ENCODE measurements at places on chromosomes 13 and 19.
A peak's percentile ranks its signal among the peaks of the same experiment; 100 is the strongest.

GRCh38 chr13:111540486-111540885 is 220.0 kb downstream of the TEX29 start:
- no peak for DNase-seq

GRCh38 chr19:17491287-17491686 is 20.2 kb upstream of the PGLS start:
- DNase-seq: no peak

GRCh38 chr13:58566176-58566575 is 934.6 kb downstream of the PCDH17 start:
- DNase-seq: no peak

GRCh38 chr19:49869009-49869483 is 1.7 kb upstream of the PNKP start:
- no peak for DNase-seq

DNA sequence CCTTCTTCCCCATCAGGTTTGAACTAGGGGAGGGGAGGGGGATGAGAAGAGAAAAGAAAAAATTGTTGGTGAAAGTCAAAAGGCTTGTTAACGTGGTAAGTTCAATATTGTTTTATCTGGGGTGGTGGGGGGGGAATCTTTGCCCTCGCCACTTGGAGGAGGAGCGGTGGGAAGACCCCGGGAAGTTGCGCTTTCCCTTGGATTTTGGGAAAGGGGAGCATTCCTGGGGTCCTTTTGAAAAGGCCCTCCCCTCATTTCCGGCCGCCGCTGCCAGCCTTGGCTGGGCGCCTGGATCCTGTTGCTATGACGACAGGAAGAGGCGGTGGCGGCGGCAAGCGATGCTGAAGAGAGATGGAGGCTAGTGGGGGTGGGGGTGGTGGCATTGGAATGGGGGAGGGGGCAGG is 4.6 kb upstream of the CACNG8 start:
- DNase-seq: no peak

DNA sequence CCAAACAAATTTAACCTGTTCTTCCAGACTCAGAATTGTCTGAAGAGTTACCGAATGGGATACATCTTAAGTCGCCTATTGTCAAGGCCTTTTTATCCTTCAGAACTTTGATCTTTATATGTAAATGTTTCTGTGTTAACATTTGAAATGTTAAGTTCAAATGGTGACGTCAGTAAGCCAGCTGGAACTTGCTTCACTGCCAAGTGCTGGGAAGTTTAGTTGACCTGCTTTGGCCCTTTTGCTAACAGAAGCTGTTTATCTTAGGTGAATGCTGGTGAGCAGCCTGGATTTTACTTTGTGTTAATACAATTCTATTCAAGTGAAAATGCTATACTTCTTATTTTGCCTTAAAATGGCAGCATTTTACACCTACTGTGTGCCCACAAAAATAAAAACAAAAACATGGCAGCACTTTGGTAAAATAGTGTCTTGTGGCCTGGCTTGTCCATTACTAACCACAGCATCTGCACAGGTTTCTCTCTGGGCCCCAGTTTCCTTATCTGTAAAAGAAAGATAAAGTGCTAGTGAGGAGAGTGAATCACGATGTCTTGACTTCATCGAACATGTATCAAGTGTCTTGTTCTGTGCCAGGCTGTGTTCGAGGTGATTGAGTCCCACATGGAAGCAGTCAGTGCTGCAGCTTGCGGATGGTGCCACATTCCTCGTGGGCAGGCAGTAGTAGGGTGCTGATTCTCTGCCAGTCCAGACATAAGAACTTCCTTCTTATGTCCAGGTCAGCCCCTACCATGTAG is 2.2 kb downstream of the NAXD start:
- no peak for DNase-seq

GRCh38 chr13:97727991-97728390 is 225.5 kb upstream of the IPO5 start:
- DNase-seq: no peak

- DNase-seq: no peak
Measured at GRCh38 chr19:31504221-31504620, 155.0 kb upstream of the TSHZ3 start.

- DNase-seq: no peak
Measured at GRCh38 chr13:44601586-44601985, 25.5 kb upstream of the TSC22D1 start.

DNA sequence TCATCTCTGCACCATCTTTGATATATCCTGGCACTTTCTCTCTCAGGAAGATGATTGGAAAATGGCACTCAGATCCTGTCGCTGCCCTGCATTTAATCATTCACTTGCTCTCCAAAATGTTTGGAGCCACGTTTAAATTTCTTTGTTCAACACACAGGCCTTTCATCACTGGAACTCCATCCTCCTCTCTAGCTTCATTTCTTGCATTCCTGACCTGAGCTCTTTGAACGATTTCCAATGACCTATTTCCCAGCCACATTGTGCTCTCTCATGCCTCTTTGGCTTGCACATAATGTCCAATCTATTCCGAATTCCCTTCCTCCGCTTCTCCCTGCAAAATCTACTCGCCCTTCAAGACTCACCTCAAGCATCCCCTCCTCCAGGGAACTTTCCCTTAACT is 287.4 kb upstream of the NBEA start:
- no peak for DNase-seq

- no peak for DNase-seq
Measured at GRCh38 chr13:27147530-27148170, 24.0 kb downstream of the USP12 start.

GRCh38 chr19:44303320-44303719 is 1.5 kb downstream of the ZNF235 start:
- DNase-seq: no peak

GRCh38 chr19:17333611-17334413 is 843 bp downstream of the ANO8 start:
- peak; percentile 77 for DNase-seq

- DNase-seq: no peak
Measured at GRCh38 chr13:51518827-51519226, 65.4 kb upstream of the WDFY2 start.

GRCh38 chr13:48446464-48446863 is 33.6 kb upstream of the LPAR6 start:
- no peak for DNase-seq

All from stimulated activated CD8-positive, alpha-beta memory T cell treated with anti-CD3 and anti-CD28 coated beads, Interleukin-15, amount 100 ng/mL, for 48 hours (primary cell).